ENCODE measurements at places on chromosomes 16 and 17.

GRCh38 chr16:68519225-68519745, 19.8 kb upstream of the ZFP90 start:
- DNase-seq = no peak

GRCh38 chr17:65287040-65287439, 149.9 kb downstream of the RGS9 start:
- DNase-seq = no peak

- DNase-seq = no peak
Observed at GRCh38 chr16:11390573-11391495, 45.6 kb downstream of the RMI2 start.

- no peak for DNase-seq
Observed at GRCh38 chr16:49625311-49626065, 230.4 kb downstream of the ZNF423 start.

DNA sequence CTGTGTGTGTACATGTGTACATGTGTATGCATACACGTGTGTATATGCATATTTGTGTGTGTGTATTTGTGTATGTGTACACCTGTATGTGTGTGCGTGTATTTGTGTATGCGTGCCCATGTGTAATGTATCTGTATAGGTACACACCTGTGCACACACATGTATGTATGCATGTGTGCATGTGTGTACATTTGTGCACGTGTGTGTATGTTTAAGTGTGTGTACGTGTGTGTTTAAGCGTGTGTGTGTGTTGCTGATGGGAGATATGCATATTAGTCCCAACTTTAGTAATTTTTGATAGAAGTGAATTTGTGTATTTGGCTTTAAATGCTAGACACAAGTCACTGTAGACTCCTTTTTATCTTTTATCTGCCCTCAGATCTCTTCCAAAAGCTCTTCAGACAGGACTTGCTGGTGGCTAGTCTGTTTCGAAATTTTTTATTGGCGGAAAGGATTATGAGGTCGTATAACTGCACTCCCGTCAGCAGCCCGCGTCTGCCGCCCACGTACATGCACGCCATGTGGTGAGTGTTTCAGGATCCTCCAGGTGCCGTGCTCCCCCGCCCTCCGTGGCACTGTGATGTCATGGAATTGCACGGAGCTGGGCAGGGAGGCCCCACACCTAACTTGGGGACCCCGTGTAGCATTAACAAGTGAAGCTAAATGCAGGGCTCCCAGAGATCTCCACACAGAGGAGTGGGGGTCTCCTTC, 168.8 kb upstream of the CHMP6 start:
- no peak for DNase-seq

DNA sequence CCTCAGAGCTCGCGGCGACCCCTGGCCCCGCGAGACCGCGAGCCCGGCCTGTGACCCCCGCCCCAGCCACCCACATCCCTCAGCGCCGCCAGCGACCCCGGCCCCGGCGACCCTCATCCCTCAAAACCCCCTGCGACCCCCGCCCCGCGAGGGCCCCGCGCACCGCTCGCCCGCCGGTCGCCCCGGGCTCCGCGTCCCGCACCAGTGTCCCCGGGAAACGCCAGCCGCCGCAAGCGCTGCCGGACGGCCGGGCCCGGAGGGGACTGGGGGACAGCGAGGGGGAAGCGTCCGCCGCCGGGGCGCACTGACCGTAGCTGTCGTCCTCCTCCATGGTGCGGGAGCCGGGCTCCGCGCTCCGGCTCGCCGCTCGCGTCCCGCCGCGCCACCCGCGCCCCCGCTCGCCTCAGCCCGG, at the start of gene CYTH1:
TSS of gene CYTH1 (minus strand) at position 381 of the 412 bp plus-strand sequence. CDS start at position 331, 50 bp downstream.
- no peak for DNase-seq

- DNase-seq = no peak
Observed at GRCh38 chr17:55816532-55817396, 65.9 kb downstream of the PCTP start.

DNA sequence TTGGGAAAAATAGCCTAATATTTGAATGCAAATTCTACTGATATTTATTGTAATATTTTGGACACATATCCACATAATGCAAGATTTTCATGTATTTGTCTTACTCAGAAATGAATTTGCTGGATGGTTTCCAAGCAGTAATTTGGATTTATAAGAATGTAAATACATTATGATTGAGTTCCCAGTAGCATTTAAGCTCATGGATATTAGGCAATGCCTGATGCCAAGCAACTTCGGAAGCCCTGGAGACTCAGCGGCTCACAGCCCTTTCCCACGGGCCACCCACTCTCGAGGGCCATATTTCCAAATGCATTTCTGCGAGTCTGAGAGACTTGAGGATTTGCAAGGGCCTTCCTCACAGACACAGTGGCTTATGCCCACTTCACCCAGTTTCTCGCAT, 62.1 kb upstream of the MYOCD start:
- no peak for DNase-seq

GRCh38 chr17:64574646-64575045, 67.9 kb downstream of the CEP95 start:
- DNase-seq = no peak

GRCh38 chr17:46123607-46124006, 69.6 kb downstream of the KANSL1 start:
- DNase-seq = no peak

GRCh38 chr17:74240618-74241205, 27.3 kb downstream of the TTYH2 start:
- no peak for DNase-seq

DNA sequence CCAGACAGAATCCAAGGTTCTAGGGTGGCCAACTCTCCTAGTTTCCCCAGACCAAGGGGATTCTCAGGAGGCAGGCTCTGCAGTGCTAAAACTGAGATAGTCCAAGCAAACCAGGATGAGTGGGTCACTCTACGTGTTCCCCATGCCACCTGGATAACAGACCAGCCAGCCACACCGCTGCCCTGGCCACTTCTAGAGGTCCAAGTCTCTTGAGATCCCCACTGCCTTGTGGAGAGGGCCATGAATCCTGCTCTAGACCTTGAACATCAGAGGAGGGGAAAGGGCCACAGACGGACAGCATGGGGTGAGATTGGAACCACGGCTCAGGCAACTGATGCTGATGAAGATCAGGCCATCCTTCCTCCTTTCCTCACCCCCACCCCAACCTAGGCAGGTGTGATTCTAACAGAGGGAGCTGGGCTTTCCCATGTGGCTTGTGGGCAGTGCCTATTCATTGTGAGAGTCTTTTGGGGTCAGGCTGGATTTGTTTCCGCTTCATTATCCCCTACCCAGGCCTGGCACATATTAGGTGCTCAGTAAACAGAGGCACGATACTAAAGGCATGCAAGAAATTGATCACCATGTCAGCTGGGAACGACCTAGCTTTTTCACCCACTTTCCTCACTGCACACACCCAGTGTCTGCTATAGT, 16.8 kb upstream of the TVP23A start:
- DNase-seq = no peak

GRCh38 chr16:77759821-77760220, 28.5 kb upstream of the VAT1L start:
- no peak for DNase-seq

GRCh38 chr16:2860826-2861567, 3.0 kb upstream of the PRSS22 start:
- no peak for DNase-seq

DNA sequence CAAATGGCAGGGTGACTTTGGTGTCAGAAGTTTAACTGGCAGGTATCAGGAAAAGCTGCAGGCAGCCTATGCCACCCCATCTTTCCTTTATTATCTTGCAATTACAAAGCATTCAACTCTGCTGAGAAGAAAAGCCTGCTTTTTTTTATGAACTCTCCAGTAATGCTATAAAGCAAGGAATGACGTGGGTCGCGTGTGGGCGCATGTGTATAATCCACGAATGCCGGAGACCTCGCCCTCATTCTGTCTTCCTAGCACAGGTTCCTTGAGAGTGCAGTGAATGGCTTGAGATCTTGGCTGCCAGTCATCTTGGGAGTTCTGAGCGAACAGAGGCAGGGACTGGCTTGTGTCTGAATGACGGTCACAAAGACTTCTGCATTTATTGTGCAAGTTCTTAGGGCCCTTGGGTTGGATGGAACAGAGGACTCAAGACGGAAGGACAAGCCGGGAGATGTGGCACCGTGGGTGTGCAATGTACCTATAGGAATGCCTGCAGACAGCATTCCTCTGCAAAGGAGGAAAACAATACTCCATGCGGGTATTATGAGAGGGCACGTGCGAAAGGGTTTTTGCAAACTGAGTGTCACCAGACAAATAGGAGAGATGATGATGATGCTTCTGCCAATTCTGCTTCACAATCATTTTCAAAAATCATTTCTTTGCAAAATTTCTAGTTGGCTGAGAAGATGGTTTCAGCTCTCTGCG, 96.1 kb upstream of the ELAC2 start:
- DNase-seq = no peak

DNA sequence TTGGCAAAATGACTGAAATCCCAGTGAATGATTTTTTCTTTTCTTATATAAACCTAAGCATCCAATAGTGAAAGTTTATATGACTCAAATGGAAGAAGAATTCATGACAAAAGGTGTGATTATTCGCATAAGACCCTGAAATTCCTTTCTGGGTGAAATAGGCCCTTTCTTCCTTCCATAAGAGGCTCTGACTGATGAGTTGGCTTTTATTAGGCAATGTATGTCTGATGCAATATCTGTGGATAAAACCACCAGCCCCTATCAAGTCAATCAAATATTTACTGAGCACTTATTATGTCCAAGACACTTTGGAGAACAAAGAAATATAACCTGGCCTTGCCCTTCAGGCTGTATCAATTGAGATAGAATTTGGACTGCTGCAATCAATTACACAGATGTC, 316.6 kb downstream of the CDH13 start:
- peak; percentile 14 for DNase-seq

- DNase-seq = no peak
Observed at GRCh38 chr17:78266231-78266631, 34.8 kb downstream of the TMEM235 start.

GRCh38 chr16:46937536-46937935, 35.9 kb downstream of the DNAJA2 start:
- no peak for DNase-seq

DNA sequence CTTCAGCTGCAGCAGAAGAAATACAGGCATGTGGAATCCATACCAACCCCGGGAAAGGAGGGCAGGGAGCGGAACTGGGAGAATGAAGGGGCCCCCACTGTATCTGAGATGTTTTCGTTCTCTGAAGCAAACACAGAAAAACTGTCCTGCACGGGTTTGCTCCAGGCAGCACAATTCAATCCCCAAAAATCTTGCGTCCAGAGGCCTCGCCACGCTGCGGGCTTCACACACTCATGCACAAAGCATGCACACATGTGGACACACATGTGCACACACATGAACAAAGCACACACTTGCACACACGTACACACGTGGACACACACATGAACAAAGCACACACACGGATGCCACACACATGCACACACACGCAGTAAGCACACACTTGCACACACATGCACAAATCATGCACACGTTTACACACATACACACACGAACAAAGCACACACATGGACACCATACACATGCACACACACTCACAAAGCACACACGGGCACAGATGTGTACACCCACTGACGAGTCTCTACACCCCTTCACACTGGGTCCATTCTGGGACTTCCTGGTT, 27.3 kb downstream of the COX4I1 start:
- DNase-seq = no peak

DNA sequence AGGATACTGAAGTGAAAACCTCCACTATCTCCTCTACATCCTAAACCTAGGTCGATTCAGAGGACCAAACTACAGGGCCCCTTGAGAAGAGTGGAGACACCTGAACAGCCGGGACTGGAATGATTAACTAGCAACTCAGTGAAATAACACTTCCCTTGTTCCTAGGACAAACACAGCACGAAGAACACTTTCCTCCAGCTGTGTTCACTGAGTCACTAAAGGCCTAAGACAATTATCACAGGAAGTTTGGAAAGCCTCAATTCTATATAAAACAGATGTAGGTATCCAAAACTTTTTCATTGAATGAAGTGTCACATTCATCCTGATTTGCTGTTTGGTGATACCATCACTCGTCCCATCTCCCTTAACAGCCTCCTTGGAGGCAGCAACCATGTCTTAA, 15.5 kb upstream of the CUEDC1 start:
- peak; percentile 88 for DNase-seq

DNA sequence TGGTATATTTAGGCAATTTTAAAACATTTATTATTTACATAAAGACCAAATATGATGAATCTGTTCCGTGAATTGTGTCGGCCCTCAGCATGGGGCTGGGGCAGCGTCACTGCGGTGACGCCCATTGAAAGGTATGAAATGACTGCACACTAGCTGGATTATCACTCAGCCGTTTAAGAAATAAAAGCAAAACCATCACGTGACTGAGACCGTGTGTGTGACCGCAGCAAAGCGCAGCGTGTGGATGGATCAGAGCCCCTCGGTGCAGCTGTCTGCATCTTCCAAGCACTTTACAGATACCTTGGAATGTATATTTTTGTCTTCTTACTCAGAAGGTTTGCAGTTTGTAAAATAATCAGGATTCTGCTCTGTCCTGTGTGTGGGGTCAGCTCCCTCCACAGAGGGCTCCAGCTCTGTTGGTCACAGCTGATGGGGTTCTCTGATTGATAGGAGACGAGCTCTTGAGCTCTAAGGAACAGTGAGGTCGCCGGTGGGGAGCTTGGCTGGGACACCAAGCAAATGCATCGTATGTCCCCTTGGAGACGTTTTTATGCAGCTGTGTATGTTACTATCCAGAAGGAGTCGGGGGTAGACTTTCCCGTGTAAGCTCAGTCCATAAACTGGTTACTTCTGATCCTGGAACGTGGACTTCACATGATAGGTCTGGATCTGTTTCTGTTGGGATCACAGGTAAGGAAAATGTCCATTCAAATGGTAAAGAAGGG, 45.1 kb downstream of the WDR45B start:
- no peak for DNase-seq

- no peak for DNase-seq
Observed at GRCh38 chr17:41667280-41668041, 21.2 kb upstream of the EIF1 start.

DNA sequence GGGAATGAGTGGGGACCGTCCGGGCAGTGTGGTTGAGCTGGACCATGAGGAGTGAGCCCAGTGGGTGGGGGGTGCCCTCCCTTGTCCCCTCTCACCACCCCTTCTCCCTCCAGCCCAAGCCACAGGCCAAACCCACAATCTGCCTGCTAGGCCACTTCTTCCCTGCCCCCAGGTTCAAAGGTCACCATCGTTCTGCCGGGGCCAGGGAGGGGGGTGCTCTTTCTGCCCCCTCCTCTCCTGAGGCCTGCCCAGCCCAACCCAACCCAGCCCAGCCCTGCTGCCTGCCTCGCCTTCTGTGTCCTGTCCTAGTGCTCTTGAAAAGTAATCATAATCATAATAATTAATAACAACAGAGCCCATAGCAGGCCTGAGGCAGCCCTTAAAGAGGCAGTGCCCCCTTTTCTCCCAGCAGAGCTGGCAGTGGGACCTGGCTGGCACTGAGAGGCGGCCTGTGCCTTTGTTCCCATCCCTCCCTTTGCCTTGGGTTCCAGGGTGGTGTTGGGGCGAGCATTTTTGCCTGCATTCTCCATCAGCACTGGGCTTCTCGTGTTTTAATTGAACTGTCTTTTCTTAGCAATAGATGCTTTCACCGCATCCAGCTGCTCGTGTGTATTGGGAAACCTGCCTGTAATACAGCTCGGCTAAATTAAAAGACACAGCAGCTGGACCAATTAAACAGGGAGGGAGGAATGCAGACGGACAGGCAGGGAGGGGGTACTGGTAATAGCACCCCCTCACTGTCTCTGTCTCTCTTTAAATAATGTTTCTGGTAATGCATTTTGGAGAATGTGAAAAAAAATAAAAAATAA, 46.8 kb downstream of the SREBF1 start:
- DNase-seq = no peak

- DNase-seq = no peak
Observed at GRCh38 chr17:39684369-39685192, 3.3 kb downstream of the PGAP3 start.

All from foreskin fibroblast (primary cell).